ENCODE measurements at places on chromosomes 1 and 21.

GRCh38 chr1:19643121-19643520 is 990 bp upstream of the NBL1 start:
- peak; percentile 47 for DNase-seq

- DNase-seq, result no peak
Observed at GRCh38 chr1:198656500-198656932, 17.7 kb downstream of the PTPRC start.

DNA sequence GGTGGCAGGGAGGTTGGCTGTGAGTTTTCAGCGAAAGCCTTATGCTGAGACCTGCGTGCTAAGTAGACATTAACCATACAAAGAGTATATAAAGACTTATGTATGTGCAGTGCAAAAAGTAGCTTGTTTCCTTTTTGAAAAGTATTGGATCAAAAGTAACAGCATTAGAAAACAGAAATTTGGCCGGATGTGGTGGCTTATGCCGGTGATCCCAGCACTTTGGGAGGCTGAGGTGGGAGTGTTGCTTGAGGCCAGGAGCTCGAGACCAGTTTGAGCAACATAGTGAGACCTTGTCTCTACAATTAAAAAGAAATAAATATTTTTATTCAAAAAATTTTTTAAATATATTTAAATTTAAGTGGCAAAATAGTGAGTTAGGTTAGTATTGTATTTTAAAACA is 2.2 kb downstream of the RPAP2 start:
- no peak for DNase-seq

DNA sequence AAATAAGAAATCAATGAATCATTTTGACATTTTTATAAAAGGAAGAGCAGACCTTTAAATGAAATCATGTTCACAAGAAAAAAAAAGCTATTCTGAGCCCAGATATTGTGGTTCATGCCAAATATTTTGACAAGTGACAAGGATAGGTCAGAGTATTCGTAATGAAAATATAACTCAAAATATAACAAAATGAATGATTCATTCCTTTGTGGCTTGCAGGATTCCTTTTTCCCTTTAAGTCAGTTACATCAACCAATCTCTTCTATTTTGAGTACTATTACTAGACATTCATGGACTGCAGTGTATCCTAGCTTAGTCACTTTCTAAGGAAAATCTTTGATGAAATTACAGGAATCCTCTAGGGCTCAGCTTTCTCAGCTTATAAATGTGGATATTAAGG is 188.7 kb downstream of the COL11A1 start:
- DNase-seq, result peak; percentile 41

GRCh38 chr1:204027446-204027845 is 45.5 kb upstream of the SOX13 start:
- DNase-seq, result no peak

GRCh38 chr21:40466893-40467483 is 380.0 kb downstream of the DSCAM start:
- DNase-seq, result no peak

All from AG20443 (cell line).